ENCODE measurements at places on chromosomes 16 and 17.

- peak; percentile 80 for DNase-seq
Observed at GRCh38 chr17:58112970-58113631, 29.9 kb downstream of the DYNLL2 start.

DNA sequence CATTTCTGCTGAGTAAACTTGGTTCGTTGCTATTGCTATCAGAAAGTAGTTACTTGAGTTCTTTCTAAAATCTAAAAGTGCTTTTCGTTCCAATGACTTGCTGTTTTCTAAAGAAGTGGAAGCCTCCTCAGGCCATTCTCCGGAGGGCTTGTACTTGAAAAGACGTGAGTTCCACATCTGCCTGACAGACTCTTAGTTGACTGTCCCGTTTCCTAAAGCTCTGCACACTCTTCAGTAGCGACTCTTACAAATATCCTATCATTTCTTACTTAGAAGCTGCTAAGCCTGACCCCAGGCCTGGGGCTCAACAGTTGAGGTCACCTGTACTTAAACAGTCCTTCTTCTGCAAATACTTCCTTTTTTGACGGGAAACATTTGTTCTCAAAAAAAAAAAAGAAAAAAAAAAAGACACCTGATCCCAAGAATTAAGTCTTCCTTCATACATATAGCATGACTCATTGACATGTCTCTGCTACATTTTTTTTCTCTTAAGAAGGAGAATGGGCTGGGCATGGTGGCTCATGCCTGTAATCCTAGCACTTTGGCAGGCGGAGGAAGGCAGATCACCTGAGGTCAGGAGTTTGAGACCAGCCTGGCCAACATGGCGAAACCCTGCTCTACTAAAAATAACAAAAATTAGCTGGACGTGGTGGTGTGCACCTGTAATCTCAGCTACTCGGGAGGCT is 61.5 kb downstream of the DHRS7C start:
- no peak for DNase-seq

GRCh38 chr16:69522732-69523404 is 42.9 kb upstream of the NFAT5 start:
- DNase-seq = no peak

GRCh38 chr17:17783825-17784656 is 52.7 kb downstream of the SREBF1 start:
- no peak for DNase-seq

- DNase-seq = no peak
Observed at GRCh38 chr16:57876210-57876609, 73.9 kb upstream of the KIFC3 start.

- no peak for DNase-seq
Observed at GRCh38 chr17:3904501-3904900, 11.6 kb upstream of the CAMKK1 start.

DNA sequence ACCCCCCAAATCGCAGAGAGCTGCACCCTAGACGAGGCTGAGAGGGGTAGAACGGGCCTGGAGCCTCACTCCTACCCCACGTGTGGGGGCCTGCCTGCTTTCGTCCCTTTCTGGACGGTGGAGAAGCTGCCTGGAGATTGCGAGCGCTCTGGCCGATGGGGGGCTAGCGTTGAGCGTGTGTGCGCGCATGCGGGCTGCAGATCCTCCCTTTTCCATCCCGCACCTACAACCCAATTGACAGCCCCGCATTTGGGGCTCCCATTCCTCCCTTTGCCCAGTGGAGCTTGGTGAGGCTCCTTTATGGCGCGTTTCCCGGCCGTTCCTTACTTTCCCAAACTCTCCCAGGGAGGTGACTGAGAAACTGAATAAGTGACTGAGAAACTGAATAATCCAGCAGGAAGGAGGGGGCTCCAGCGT is 907 bp upstream of the ESRP2 start:
- peak; percentile 55 for DNase-seq

DNA sequence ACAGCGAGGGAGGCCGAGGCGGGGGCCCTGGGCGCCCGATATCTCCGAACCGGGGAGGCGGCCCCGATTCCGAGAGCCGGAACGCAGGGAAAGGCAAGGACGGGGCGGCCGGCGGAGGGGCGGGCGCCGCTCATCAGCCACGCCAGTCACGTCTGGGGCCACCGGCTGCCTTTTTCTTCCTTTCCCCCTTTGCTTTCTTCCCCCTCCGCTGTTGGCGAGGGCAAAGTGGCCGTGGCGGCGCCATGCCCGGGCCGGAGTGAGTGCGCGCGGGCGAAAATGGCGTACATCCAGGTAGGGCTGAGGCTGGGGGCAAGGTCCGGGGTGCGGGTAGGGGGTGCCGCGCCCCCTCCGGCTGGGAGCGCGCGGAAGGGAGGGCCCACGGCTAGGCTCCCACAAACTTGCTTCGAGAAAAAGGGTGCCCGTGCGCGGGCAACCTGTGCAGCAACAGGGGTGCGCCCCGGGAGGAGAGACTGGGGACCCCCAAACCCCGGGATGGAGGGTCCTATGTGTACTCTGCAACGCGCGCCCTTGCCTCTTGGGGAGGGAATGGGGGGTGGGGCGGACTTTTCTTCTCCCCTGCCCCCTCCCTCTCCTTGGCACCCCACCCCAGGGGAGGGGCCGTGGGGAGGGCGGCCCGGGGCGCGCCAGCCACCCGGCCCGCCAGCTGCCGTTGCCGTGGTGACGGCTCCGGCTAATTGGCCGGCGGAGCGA is 486 bp downstream of the SYT17 start:
- DNase-seq = no peak

DNA sequence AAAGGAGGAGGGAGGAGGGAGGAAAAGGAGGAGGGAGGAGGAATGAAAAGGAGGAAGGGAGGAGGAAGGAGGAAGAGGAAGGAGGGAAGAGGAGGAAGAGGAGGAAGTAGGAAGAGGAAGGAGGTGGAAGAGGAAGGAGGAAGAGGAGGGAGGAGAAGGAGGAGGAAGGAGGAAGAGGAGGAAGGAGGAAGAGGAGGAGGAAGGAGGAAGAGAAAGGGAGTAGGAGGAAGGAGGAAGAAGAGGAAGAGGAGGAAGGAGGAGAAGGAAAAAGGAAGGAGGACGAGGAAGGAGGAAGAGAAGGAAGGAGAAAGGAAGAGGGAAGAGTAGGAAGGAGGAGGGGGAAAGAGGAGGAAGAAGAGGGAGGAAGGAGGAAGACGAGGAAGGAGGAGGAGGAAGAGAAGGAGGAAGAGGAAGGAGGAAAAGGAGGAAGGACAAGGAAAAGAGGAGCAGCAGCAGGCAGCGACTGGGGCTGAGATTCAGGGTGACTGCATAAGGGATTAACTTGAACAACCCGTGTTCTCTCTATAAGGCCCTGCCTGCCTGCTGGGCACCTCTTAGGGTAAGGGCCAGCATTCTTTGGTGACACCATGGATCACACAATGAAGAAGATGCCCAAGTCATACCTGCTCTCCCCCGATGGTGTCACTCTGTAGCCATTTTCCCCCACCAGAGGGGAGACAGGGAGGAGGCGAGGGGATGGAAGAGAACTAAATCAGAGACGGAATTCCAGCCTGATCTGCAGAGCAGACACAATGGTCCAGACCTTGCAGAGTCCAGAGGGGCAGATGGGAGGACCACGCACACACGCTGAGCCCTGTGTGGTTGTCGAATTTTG is 1.4 kb upstream of the IL34 start:
- no peak for DNase-seq

DNA sequence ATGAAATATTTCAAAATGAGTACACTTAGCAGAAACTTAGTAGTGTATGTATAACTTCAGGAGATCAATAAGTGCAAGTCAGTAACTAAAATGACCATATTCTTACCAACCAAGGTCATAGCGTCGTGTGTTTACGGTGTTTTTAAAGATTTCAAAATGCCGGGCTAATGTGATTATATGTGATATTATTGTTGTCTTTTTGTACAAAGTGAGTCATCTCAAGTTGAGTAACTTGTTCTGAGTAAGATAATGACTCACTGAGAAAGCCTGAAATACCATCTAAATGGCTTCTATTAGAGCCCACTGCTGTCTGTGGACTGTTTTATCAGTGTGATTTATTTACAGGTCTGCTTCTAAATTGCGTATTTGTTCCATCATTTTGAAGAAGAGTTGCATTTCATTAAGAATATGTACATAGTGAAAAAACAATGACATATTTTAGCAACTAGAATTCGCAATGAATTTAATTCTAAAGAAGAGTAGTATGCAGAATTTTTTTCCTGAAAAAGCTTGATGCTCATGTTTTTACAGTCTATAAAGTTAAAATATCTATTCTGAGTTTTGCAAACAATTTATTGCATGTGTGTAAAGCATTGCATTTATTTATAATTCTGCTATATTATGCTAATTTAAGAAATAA is 12.7 kb downstream of the KRT12 start:
- DNase-seq = no peak

- DNase-seq = no peak
Observed at GRCh38 chr16:83200005-83200779, 573.4 kb downstream of the CDH13 start.

- peak; percentile 86 for DNase-seq
Observed at GRCh38 chr16:85275533-85276249, 163.4 kb upstream of the CIBAR2 start.

DNA sequence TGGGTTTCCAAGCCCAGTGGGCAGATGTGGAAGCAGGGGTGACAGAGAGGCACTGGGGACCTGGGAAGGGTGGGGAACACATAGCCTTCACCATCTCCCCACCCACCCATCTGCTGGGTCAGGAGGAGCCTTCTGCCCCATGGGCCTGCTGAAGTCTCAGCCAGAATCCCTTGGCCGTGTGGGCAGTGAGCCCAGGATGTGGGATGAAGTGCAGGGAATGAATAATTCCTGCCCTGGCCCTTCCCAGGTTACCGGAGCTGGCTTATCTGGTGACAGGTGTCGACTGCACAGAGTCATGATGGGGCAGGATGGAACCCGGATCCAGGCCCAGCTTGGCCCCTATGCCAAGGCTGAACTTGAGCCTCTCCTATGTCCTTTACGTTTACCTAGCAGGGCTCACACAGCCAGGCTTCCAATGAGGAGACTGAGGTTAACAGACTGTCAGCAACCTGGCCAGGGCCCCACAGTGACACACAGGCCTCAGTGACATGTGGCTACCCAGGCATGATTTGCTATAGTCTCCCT is 17.5 kb downstream of the ATP2A3 start:
- DNase-seq = no peak

- DNase-seq = no peak
Observed at GRCh38 chr16:47634126-47634525, 173.0 kb downstream of the PHKB start.

DNA sequence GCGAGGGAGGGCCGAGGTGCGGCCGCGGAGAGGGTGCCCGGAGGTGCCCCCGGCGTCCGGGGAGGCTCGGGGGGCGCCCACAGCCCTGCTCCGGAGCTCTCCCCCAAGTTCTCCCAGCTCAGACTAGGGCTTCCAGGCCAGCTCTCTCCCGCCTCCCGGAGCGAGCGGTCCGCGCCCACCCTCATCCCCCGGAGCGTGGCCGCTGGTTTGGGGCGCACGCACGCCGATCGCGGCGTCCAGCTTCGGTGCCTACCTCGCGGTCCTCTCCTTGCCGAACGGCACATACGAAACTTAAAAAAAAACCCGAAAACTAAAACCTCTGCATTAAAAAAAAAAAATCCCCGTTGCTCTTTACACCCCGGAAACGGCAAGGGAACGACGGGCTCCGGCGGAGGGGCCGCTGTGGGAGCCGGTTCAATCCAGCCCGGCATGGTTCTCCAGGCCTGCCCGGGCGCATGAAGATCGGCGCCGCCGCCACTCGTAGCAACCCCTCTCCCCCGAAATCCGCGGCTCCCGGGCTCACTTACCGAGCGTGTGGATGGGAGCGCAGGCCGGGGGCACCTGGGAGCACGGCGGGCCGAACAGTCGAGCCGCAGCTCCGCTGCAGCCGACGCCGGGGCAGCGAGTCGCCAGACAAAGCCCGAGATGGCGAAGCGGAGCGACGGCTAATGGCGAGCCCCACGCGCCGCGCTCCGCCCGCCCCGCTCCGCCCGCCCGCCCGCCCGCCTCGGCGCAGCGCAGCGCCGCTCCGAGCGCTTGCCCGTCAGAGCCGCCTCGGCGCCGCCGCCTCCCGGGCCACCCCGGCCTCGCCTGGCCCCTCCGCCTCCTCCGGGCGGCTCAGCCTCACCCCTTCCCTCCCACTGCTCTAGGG is 973 bp upstream of the UBTF start:
- peak; percentile 74 for DNase-seq

GRCh38 chr17:55785181-55785580 is 34.3 kb downstream of the PCTP start:
- DNase-seq = no peak

DNA sequence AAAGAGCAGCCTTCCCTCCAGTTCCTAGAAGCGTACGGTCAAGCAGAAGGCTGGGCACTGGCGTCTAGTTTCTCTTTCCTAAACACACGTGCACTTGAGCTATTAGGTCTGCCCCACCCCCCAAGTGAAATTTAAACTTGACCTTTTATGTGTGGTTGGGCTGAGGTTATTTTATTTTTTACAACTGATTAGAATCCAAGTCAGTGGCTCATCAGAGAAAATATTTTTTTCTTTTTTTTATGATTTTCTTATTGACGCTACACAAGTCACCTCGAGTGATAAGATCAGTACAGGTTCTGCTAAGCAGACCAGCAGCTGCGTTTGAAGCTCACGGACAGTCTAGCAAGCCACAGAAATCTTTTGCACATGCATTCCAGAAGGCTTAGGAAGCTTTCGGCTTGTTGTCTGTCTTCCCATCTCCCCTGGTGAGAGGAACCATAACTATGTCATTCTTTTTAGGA is 95.1 kb downstream of the ZFHX3 start:
- DNase-seq = no peak

DNA sequence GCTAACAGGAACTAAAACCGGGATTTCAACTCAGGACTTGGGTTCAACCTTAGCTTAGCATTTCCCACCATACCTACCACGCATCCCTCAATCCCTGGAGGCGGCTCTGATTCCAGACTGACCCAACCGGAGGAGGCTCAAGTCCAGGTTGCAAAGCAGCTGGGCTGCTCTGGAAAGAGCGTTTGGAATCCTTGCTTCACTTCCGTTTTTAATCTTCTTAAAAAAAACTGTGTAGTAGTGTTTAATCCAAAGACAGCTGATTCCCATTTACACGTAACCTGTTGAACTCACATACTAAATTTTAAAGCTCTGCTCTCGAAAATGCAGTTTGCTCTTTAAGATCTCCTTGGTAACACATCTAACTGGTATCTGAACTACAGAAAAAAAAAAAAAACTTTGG is 50.0 kb downstream of the NXN start:
- no peak for DNase-seq

DNA sequence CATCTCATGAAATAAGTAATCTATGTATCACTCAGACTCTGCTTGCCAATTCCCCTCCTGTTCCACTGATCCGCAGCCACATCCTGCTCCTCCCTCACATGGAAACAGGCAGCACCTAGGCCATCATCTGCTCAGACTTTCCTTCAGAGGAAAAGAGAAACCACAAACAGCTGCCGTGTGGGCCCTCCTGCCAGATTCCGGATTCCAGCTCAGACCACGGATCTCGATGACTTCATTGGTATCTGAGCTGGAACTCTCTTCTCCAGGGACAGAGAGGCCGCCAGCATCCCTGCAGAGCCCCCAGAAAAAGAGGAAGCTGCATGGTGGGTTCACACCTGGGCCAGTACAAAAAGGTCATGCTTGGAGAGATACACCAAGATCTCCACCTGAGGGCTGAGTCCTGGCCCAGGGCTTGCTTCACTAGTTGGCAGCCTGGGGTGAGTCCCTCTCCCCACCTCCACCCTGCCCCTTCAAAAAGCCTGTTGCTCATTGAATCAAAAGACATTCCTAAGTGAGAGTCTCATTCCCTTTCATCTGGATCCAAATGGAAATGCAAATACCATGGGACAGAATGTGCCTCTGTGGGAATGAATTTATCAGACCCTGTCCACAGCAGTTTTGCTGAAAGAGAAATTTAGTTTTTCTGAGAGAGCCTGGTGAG is 47.2 kb downstream of the HOXB1 start:
- no peak for DNase-seq
